ENCODE measurements at places on chromosomes 7 and 10. TPM values are rescaled to one million over a fixed set of nuclear protein-coding genes. Genes with fewer than 3 reads are reported as not detected.

ASZ1 gene
- total RNA-seq, result not detected

DPCD gene
- 27.4 TPM for total RNA-seq

ZNF277 gene
- 25.8 TPM for total RNA-seq

UCN3 gene
- total RNA-seq, result not detected

DNA sequence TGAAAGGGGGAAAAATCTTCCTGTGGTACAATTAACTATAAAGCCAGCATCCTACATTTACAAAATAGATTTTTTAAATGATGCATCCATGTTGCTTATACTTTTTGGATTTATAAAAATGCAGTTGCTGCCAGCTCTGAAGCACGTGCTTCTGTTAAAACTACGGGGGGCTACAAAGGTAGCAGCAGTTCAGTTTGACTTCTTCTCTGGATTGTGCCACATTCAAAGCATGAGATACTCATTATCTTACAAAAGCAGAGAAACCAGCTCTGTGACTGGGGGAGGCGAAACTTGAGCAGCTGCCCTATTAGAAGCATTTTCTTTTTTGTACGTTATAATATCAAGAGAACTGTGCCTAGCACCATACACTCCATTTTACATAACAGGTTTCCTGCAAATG lies 31.1 kb downstream of the NEUROD6 start:
- no peak for DNase-seq

GRCh38 chr10:113449006-113449695 lies 103.7 kb upstream of the HABP2 start:
- no peak for DNase-seq

EFCAB10 gene
- total RNA-seq, result not detected

DNA sequence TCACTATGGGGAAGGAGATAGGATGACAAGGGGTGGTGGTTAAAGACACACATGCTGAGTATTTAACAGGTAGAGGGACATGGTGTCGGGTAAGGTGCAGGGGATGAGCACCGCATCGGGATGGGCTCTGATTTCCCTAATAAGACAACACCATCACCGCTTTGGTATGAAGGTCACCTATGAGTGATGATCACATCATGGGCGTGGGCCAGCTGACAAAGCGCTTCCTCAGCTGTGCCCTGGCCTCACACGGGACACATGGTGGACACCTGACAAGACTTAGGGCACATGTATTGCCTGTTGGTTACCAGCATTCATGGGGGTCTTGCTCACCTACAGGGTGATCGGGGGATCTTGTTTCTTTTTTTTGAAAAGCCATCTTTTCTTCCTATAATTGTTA lies 12.8 kb downstream of the C7orf57 start:
- no peak for DNase-seq

- no peak for DNase-seq
Measured at GRCh38 chr10:45444022-45444421, 70.0 kb downstream of the ALOX5 start.
